ENCODE measurements at places on chromosomes 6 and 20.

- no peak for DNase-seq
These were observed 371.9 kb upstream of the ID4 start for GRCh38 chr6:19465256-19465655.

GRCh38 chr6:32685603-32686002 lies 19.1 kb upstream of the HLA-DQB1 start:
- DNase-seq, result no peak

DNA sequence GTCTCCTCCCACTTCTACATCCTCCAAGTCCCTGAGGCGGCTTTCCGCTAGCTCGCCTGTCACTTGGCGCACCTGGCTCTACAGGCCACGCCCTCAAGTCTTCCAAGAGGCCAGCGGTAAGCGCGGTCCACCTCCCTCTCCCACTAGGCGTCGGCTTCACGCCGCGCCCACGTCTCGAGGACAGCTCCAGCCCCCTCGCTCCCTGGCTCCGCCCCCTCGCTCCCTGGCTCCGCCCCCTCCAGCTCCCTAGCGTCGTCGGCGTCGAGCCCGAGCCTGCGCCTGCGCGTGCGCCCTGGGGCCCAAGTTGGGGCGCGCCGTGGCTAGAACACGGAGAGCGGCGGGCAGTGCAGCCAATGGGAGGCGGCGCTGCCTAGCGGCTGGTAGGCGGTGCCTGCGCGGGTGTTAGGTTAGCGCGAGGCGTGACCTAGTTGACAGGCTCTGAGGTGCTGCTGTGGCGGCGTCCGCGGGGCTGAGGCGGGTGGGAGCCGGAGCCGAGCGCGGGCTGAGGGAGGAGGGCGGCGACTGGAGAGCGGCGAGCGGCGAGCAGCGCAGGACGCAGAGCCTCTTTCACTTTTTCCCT lies at the start of gene MACROD2:
TSS of gene MACROD2 (plus strand) at position 431 of the 580 bp plus-strand sequence.
- peak; percentile 85 for DNase-seq

- DNase-seq, result no peak
These were observed 235.1 kb upstream of the RREB1 start for GRCh38 chr6:6872459-6873344.

DNA sequence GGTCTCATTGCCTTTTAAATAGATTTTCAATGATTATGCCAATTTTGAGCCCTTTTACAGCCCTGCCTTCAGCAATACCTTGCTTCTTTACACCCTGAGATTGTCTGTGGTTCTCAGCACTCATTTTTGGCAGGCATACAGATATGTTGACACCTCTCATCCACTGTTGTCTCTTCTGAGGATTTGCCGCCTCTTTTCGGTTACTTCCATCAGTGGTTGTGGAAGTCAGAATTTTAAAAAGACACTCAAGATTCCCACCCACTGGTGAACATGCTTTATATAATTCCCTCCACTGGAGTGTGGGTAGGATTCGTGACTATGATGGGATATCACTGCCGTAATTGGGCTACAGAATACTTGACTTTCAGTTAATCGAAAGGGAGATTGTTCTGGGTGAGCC lies 37.4 kb upstream of the KIF13A start:
- DNase-seq, result no peak

- DNase-seq, result no peak
These were observed 14.3 kb upstream of the PIM1 start for GRCh38 chr6:37155394-37156312.

GRCh38 chr6:36430351-36430750 lies 12.3 kb downstream of the PXT1 start:
- no peak for DNase-seq

- no peak for DNase-seq
These were observed 207.1 kb upstream of the POU3F2 start for GRCh38 chr6:98627129-98627775.

DNA sequence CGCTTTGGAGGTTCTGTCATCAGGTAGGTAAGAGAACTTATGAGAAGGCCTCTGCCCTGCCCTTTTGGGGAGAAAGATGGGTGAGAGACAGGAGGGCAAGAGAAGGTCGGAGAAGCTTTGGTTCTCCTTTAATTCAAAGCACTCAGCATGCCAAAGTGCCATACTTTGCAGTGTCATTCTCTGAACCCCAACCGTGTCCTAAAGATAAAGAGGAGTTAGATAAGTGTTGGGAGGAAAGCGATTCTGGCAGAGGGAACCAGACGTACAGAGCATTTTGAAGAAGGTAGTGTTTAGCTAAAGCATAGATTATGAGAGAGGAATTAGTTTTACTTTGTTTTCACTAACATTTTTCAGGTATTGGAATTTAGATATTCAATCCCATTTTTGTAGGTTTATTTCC lies 40.3 kb downstream of the NKAIN2 start:
- no peak for DNase-seq
